GM19239 (cell line): ENCODE measurements at places on chromosomes 16 and 17.

- no peak for DNase-seq
Measured at GRCh38 chr16:65497571-65497970, 375.7 kb upstream of the CDH11 start.

GRCh38 chr17:81858967-81859905 is 1.1 kb downstream of the P4HB start:
- no peak for DNase-seq

- no peak for DNase-seq
Measured at GRCh38 chr16:50166511-50167500, 13.7 kb downstream of the TENT4B start.

DNA sequence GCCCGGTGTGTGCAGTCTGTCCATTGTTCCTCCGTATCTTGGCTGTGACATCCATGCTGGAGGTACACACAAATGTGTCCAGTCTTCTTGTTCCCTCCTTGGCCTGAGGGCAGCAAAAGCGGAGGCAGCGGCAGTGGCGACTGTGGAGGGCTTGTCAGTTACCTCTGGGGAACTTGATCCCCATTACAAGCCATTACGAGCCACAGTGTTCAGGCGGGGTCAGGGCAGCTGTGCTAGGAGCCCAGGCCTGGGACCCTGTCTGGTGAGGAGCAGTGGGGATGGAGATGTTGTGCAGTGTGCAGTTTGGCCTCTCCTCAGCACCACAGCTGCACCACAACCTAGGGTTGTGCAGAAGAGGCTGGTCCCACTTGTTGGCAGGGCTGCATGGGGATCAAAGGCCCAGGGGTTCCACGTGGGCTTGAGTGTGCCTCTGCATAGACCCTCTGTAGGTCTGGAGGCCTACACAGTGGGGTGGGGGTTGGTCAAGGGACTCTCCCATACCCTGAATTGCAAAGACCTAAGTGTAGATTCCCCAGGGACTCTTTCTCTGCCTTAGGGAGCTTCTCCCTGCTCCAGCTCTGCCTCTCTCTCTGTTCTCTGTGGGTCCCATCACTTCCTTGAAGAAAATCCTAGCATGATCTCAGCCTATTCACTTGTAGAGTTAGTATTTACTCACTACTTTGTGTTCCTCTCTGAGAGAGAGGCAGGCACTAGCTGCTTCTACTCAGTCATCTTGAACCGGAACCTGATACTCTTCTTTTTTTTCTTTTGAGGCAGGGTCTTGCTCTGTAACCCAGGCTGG is 58.8 kb downstream of the SLFN11 start:
- no peak for DNase-seq

DNA sequence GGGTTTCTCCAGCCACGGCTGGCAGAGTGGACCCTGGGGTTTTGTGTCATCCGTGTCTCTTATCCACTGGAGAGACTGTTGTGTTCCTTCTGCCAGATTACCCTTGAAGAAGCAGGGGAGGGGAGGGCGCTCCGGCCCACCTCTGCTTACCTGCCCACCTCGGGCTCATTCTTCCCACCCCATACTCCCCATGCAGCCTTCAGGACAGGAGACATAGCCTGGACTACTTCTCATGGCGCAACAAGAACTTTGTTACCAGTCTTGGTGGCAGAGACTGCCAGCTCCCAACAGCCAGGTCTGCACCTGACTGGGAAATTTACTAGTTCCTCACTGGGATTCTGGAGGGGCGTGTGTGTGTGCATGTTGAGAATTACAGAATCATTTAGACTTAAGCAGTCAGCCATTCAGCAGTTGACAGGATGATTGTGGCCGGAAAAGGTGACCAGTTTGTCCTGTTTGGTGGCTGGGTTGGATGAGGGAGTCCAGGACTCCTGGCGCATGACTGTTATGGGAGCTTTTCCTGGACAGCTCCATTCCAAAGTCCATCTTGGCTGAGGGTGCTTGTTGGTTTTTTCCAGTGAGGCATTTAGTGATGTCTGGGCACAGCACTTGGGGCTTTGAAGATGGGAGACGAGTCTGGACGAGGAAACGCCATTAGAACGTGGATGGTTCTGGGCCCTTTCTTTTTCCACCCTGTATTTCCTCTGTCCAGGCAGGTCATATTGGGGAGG is 8.7 kb downstream of the GSE1 start:
- no peak for DNase-seq

DNA sequence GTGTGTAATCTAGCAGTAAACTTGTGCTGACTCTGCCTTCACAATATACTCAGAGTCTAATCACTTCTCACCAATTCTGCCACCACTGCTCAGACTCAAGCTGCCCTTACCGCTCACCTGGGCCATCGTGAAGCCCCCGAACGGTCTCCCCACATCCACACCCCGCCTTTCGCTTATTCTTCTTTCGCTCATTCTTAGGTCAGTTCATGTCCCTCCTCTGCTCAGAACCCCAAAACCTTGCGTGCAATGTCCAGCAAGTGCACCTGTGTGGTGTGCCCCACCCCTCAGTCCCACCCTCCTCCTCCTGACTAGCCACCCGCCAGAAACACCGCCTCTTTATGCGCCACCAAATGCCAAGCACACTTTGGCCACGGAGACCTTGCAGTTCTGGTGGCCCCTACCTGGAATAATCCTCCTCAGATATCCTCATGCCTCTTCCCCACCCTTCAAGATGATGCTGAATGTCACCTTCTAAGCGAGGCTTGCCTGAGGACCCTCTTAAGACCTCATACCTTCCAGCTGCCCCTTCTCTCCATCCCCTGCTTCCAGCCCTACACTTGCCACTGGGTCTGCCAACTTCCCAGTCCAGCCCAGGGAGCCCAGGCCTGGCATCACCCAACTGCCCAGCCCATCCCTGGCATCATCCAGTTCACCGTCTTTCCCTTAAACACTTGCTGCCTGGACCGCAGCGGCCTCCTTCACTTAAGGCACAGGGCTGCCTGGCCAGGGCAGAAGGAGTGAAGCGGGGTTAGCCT is 34.3 kb upstream of the RBFOX3 start:
- DNase-seq: no peak

DNA sequence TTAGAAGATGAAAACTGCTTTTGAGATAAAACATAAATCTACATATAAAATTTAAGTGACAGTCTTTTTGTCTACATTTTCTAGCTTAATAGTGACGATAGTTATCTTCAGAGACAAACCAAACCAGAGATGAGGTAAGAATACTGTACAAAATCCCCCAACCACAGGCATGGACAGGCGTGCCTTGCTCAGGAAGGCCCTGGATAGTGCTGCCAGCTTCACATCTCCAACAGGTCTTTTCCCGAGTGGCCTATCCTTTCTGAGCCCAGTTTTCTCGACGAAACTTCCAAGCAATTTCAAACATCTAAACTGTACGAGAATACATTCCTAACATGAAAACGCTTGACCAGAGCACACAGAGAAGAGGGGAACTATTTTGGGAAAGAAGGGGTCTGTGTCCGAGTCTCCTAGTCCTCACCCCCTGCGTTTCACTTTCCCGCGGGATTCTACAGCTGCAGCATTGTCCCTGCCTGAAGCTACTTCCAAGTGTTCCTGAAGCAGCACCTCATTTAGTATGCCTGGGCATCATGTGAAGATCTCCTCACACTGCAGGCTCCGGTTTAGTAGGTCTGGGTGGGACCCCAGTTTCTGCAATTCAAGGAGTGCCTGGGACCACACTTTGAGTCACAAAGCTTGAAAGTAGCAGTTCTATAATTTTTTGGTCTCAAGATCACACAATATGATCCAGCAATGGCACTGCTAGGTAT is 37.8 kb downstream of the GNA13 start:
- DNase-seq: no peak
